GM23248 (cell line): ENCODE measurements at places on chromosomes 12 and 14. TPM values are rescaled to one million over a fixed set of nuclear protein-coding genes. Genes with fewer than 3 reads are reported as not detected.

NRXN3 gene
- total RNA-seq: 0.11 TPM in 1 of 2 replicates, not detected in the other

TSPAN19 gene
- not detected in 2 replicates for total RNA-seq

PTPRO gene
- total RNA-seq: 0.13 and 0.22 TPM in 2 replicates

TMEM19 gene
- total RNA-seq: 25.8 and 40.5 TPM in 2 replicates

TAS2R43 gene
- total RNA-seq: 0.63 TPM in 1 of 2 replicates, not detected in the other

AMHR2 gene
- not detected in 2 replicates for total RNA-seq

NYNRIN gene
- 3.7 and 4.4 TPM in 2 replicates for total RNA-seq

BHLHE41 gene
- 0.76 and 1.6 TPM in 2 replicates for total RNA-seq

RAB15 gene
- total RNA-seq: 3.5 and 4.3 TPM in 2 replicates

TMEM63C gene
- total RNA-seq: not detected in 2 replicates

DIO2 gene
- total RNA-seq: 31.5 and 45.4 TPM in 2 replicates

HOXC10 gene
- total RNA-seq: not detected in 2 replicates

LMO3 gene
- not detected in 2 replicates for total RNA-seq
